ENCODE measurements at places on chromosomes 3 and 15.
A peak's percentile ranks its signal among the peaks of the same experiment; 100 is the strongest.

- DNase-seq, result no peak
These were observed 41.4 kb upstream of the SLC41A3 start for GRCh38 chr3:126125341-126125740.

GRCh38 chr3:197970588-197970987 lies 10.6 kb downstream of the LMLN start:
- no peak for DNase-seq

GRCh38 chr3:14488286-14489041 lies 51.7 kb downstream of the GRIP2 start:
- no peak for DNase-seq

DNA sequence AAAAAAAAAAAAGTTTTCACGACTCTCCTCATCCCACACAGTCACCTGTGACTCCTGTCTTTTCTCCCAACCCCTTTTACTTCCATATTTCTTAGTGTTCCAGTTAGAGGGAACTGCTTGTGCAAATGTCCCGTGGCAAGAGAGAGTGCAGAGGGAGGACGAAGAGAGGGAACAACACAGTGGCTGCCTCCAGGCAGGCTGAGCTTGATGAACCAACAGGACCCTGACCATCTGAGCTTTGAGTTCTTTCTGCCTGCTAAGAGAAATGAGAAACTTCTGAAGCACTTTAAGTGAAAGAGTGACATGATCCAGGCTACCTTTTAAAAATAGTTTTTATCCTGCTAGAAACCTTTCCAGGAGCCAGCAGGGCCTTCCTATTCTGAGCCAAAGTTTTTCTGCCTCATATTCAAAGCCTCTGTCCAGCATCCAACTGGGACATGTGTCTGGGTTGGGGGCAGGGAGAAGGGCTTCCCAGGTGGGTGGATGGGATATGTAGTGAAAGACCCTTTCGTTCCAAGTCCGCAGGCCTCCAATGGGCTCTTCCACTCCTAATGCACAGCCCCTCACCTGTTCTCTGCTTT lies 239.9 kb downstream of the OPA1 start:
- no peak for DNase-seq

DNA sequence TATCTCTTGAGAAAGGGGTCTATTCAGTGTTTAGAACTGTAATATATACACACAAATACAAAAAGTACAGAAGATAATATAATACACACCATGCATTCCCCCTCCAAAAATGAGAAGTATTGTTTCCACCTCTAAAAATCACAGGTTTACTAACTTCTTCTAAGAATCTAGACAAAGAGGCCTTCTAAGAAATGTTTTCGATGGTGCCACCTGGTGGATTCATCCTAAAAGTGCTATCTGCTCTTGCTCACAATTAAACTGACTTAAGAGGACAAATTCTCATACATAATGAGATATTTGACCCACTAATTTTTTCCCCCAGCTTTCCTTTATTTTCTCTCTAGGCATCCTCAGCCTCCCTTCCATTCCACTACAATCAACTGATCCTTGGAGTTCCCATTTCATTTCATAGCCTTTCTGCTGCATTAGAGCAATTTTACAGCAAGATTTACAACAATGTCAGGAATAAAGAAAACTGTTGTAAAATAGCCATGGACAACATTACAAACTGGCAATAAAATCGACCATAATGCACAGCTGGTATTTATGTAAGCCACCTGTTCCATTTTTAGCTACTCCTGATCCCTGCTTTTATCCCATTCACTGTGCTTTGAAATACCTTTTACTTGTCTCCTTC lies 124.6 kb downstream of the ARRDC4 start:
- DNase-seq, result peak; percentile 76

- DNase-seq, result no peak
These were observed 33.6 kb downstream of the EAF1 start for GRCh38 chr3:15460891-15461531.

DNA sequence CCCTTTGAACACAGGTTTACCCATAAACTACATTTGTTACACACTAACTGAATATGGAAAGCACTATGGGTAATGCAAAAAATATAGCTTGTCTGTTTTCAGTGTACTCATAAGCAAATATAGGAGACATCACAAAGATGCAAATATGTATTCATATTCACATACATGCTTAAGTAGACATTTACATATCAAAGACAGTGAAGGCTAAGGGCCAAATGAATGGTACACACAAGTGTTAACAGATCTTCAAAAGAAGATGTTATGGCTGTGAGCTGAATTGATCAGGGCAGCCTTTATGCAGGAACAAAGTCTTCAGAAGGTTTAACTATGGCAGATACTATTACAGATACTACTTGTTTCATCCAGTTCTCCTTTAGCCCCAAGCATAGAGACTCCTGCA lies 384.1 kb downstream of the FHIT start:
- no peak for DNase-seq

DNA sequence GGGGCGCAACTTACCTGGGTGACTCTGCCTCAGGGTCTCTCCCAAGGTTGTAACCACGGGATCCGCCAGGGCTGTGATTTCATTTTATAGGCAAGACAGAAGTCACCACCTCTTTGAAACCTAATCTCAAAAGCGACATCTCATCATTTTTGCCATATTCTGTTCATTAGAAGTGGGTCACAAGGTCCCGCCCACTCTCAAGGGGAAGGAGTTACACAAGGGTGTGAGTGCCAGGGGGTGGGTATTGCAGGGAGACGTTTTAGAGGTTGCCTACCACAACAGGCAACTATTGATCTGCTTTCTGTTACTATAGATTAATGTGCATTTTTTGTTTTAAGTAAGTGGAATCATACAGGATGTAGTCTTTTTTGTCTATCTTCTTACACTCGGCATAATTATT lies 56.6 kb upstream of the ADPGK start:
- DNase-seq, result no peak

DNA sequence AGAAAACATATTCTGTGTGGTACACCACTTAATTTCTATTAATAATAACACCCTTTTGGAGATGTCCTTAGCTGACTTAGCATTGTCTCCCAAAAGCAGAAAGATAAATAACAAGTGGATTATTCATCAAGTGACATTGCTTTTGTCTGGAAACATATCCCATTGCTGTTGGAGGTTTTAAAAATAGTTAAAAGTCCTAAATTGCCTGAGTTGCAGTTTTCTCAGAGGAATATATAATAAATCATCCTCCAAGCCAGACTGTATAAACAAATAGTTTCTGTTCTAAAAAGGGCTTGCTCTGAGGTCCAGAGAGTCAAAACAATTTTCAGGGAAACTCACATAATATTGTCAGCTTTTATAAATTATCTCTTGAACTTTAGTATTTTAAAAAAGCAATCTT lies 60.4 kb upstream of the CD96 start:
- no peak for DNase-seq

- DNase-seq, result peak; percentile 54
These were observed 794.8 kb downstream of the MCTP2 start for GRCh38 chr15:95025924-95026728.

- DNase-seq, result no peak
These were observed 241.3 kb downstream of the NEK10 start for GRCh38 chr3:27127879-27128278.
